CD4-positive, CD25-positive, alpha-beta regulatory T cell (primary cell): ENCODE measurements at places on chromosomes 13 and 19.
A peak's percentile ranks its signal among the peaks of the same experiment; 100 is the strongest.

GRCh38 chr19:33458171-33458633 is 63.4 kb downstream of the PEPD start:
- no peak for DNase-seq

DNA sequence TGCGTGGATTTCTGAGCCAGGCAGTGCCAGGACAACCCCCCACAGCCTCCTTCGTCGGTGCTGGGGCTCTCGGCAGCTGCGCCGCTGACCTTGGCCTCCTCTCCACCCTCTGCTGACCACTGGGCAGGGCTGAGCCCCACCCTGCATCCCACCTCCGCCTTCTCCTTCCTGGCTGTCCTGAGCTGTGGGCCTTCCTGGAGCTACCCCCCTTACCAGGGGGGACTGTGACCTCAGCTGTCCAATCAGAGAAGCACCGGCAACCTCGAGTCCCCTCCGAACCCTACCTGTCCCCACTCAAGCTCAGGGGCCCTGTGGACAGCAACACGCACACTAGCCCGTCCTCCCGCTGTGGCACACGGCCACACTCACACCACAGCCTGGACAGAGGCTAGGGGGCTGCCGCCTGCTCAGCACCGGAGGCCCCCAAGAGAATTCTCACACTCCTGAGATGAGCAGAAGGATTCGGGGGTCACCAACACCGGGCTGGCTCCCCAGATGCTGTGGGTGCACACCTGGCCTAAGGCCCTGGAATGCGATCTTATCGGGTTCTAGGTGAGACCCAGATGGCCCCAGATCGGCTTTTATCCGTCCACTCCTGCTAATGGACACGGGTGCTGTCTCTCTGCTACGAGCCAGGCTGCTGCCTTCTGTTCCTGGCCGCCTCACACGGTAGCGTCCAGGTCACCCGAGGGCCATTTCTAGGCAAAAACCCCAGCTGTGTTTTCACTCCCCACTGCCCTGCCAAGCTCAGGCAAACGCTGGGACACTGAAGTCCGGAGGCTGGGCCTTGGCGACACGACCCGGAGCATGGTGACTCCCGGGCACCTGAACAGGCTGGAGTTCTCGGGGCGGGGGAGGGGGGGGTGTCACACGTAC is 32.5 kb upstream of the CACTIN start:
- no peak for DNase-seq

GRCh38 chr13:67119481-67119894 is 110.6 kb downstream of the PCDH9 start:
- DNase-seq, result no peak

- DNase-seq, result no peak
Observed at GRCh38 chr13:80586356-80586755, 245.4 kb upstream of the SPRY2 start.

GRCh38 chr13:113791761-113792160 is 32.7 kb downstream of the TMEM255B start:
- DNase-seq, result no peak

GRCh38 chr13:110004814-110005213 is 218.4 kb upstream of the IRS2 start:
- no peak for DNase-seq

DNA sequence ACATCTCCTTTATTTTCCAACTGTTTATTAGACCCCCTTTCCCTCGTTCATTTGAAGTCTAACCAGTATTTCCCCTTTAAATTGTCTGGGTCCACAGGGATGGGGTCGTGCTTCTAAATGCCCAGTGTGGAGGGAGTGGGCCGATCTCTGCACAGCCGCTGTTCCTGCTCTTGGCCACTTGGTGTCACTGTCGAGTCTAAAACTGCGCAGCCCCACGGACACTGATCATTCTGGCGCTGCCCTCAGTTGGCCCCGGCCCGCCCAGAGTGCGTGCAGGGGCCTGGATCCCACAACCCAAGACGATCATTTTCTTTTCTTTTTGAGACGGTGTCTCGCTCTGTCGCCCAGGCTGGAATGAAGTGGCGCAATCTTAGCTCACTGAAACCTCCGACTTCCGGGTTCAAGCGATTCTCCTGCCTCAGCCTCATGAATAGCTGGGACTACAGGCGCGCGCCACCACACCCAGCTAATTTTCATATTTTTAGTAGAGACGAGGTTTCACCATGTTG is 12.0 kb downstream of the WDR88 start:
- DNase-seq, result peak; percentile 62

- DNase-seq, result no peak
Observed at GRCh38 chr13:88726075-88726474, 1054.9 kb downstream of the SLITRK5 start.

DNA sequence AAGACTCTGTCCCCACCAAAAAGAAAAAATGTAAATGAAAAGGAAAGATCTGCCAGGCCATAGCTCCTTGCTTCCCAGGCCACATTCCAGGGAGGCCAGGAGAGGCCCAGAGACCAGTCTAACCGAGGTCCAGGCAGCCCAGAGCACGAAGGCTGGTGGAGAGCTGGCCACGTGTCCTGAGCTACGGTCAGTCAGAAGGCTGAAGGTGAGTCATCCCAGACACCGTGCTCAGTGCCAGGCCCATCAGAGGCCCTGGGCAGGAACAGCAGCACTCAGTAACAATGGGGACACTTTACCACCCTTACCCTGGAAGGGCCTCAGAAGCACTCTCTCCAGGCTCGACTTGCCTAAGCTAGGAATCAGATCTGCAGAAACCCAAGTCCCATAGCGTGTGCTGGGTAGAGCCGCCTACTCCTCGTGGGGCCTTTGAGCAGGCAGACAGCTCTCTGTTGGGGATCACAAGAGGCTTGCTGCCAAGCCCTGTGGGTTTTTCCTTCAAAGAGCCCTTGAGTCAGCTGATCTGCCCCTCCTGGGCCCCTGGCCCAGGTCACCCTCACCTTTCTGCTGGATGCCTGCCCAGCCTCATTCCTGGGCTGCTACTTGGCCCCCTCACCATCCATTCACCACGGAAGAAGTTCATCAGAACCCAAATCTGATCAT is 11.6 kb upstream of the DNMT1 start:
- no peak for DNase-seq

- peak; percentile 95 for DNase-seq
Observed at GRCh38 chr19:42423462-42424344, 3.5 kb downstream of the LIPE start.

DNA sequence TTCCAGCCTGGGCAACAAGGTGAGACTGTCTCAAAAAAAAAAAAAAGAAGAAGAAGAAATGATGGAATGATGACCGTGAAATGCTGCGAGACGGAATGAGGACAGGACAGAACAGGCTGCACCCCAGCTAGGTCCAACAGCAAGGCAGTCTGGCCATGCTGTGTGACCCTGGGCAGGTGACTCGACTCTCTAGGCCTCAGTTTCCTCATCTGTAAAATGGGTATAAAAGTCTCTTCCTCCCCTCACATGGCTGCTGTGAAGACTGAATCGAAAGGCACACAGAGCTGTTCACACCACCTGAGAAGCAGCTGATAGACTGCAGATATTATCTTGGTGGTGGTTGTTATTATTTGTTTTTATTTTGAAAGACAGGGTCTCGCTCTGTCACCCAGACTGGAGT is 22.3 kb downstream of the PTPRS start:
- no peak for DNase-seq

- DNase-seq, result no peak
Observed at GRCh38 chr13:103876571-103876970, 810.4 kb upstream of the SLC10A2 start.

- no peak for DNase-seq
Observed at GRCh38 chr19:10642473-10643171, 11.5 kb upstream of the ILF3 start.

DNA sequence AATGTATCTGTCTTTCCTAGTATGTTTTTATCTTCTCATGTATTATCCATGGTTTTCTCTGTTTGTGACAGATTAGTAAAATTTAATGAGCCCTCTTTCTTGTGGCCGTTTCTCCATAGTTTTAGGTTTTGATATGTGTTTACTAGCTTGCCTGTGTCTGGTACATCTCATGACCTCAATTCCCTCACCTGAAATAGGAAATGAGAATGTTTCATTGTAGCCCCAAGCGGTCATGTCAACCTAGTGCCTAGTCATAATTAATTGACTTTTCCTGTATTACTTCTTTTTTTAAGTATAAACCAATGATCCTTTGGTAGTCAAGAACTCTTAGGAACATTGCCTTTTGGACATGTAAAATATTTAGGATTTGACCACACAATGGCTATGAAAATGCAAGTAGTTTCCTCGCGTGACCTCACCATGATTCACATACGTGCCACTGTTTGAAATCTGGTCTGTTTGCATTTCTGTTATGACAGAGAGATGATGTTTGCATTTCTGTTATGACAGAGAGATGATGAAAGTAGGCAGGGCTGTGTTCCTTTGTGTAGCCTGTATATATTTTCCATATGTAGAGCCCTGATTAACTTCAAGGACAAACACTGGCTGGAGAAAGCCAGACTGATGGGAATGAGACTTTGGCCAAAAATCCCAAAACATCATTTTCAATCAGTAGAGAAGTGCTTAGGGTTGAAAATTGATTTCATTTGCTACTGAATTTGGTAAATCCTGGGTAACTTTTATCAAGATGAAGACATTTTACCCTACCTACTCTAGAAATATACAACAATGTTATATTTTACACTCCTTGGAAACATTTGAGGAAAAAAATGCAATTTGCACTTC is 104.8 kb downstream of the TNFRSF19 start:
- DNase-seq, result no peak

GRCh38 chr19:10189616-10190015 is 5.1 kb downstream of the DNMT1 start:
- DNase-seq, result no peak

- DNase-seq, result no peak
Observed at GRCh38 chr19:49637821-49638738, 1.9 kb downstream of the RRAS start.
